PC-3 (cell line): ENCODE measurements at places on chromosomes 6 and 20.

GRCh38 chr6:132495604-132496079 lies 17.3 kb downstream of the STX7 start:
- DNase-seq, result no peak

- DNase-seq, result no peak
Measured at GRCh38 chr6:119174085-119174445, 95.6 kb upstream of the FAM184A start.

GRCh38 chr6:88008831-88009231 lies 38.8 kb upstream of the SPACA1 start:
- DNase-seq, result peak; percentile 51

DNA sequence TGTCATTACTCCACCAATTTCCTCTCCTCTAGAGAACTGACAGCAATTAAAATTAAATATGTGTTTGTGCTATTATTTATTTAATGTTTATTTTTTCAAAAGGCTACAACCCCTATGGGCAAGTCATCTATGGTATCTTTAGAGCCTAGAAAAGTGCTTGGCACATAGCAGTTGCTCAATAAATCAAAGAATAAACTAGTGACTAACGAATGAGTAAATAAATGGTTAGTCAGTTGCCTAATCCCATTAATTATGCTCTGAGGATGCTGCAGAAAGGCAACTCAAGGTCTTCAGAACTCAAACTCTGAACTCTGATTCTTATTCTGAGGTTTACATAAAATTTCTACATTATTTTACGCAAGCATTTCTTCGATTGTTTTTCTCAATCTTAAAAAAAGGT lies 193.0 kb upstream of the TSHZ2 start:
- DNase-seq, result no peak

GRCh38 chr6:25366903-25367545 lies 87.8 kb downstream of the CARMIL1 start:
- DNase-seq, result peak; percentile 64

GRCh38 chr20:12528591-12529041 lies 480.2 kb upstream of the SPTLC3 start:
- DNase-seq, result no peak

DNA sequence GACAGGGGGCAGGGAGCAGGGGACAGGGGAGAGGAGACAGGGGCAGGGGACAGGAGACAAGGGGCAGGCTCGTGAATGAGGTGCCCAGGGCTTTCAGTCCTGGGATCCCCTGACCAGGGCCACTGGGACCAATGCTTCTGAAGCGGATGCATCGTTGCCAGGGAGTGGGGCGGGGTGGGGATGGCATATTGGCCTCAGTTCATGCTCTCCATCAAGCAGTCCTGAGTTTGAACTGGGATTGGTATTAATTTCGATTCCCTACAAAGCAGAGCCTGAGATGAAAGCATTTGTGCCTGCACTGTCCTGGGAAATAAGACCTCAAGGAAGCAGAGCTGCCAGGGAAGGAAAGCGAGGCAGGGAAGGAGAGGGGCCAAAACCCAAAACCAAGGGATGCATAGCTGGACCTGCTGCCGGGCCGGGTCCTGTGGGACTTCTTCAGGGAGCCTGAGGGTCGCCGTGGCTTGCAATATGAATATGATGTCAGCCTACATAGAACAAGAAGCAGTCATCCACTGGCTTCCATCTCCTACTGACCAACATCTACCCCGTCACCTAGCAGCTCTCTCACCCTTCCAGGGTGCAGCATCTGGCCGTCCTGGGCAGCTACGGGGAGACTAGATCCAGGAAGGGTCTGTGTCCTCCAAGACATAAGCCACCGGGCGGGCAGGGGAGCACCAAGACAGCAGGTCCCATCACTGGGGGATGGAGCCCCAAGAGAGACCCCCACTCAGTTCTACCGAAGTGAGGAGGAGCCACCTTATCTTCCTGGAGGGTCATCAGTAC lies 233.3 kb downstream of the SYNDIG1 start:
- DNase-seq, result no peak

- peak; percentile 78 for DNase-seq
Measured at GRCh38 chr6:32195902-32196681, 3.6 kb upstream of the GPSM3 start.

GRCh38 chr20:19408971-19409370 lies 196.5 kb downstream of the SLC24A3 start:
- no peak for DNase-seq

GRCh38 chr6:135667691-135668455 lies 170.3 kb upstream of the AHI1 start:
- DNase-seq, result peak; percentile 54

DNA sequence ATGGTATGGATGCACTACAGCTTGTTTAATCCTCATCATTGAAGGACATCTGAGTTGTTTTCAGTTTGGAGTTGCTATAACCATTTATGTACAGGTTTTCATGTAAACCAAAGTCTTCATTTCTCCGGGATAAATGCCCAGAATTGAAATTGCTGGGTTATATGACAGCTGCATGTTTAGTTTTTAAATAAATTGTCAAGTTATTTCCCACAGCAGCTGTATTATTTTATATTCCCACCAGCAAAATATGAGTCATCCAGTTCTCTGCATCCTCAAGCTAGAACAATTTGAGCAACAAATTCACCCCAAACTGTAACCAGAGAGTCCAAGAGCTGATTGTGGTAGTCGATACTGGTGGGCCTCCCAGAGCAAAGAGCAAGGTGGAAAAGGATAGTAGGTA lies 161.0 kb upstream of the PRND start:
- no peak for DNase-seq
